ENCODE measurements at places on chromosomes 13 and 19.
A peak's percentile ranks its signal among the peaks of the same experiment; 100 is the strongest.

DNA sequence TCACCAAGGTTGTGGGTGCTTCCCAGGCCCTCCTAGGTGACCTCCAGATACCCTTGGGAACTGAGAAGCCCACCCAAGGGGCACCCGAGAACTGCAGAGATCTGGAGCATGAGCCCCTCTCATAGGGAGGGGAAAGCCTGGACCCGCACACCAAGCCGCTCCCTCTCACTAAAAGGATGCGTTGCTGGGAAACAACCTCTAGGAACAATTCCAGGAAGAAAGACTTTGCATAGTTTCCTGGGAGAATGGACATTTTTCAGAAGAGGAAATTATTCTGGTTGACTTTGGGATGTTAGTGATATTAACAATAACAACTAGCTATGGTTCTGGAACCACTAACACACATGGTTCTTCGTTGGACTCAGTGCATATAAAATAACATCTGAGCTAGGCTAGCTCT lies 64.6 kb downstream of the SLC7A1 start:
- DNase-seq, result no peak

- DNase-seq, result no peak
These were observed 28.1 kb downstream of the RANBP3 start for GRCh38 chr19:5949792-5950305.

DNA sequence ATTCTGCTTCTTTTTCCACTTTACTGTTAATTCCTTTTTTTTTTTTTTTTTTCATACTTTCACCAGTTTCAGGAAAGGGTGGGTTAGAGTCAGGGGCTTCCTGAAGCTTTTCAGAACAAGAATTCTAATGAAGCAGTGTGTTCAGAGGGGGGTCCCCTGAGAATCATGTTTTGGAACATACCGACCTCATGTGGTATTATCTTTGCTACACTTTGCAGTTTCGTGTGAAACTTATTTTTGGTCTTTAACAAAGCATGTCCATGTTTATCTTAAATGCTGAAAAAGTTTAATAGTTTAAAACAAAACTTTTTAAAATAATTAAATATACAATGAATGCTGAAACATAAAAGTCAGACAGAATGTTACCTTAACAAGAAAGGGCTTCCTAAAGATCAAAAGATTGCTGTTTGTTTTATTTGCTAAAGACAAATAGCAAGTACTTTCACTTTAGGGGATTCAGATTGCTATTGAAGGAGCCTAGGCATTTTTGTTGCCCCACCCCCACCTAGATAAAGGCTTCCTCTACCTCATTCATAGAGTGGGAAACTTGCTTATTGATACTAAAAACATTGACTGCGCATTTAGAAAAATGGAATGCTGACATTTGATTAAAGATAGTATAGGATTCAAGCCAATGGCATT lies 21.1 kb upstream of the POMP start:
- no peak for DNase-seq

DNA sequence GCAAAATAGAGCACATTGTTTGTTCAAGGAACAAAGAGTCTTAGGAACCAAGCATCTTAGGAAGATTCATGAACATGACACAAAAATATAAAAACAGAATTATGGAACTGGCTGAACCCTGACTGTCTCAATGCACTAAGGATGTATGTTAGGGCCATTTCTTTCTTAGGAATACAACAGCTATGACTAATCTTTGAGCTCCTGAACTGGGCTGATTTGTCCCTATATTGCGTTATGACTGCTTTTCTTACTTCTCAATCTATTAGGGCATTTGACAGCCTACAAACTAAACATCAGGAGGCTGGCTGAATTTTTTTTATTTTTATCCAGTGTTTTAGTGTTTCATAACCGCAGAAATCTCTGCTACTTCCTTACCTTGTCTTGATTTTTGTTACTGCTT lies 211.2 kb downstream of the OXGR1 start:
- DNase-seq, result no peak

DNA sequence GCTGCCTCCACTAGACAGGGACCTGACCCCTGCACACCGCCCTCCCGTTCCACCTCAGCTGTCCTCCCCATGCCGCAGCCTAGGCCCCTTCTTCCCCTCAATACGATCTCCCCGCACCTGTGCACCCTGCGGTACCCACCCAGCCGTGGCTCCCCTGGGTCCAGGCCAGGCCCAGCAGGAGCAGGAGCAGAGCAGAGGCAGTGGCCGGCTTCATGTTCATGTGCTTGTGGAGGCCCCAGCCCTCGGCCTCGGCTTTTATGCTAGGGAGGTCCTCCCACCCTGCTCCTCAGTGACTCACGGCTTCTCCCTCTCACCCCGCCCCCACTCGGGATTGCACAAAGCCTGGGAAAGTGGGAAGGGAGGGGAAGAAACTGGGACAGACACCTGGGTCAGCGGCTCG lies 11.4 kb upstream of the KRTDAP start:
- no peak for DNase-seq

DNA sequence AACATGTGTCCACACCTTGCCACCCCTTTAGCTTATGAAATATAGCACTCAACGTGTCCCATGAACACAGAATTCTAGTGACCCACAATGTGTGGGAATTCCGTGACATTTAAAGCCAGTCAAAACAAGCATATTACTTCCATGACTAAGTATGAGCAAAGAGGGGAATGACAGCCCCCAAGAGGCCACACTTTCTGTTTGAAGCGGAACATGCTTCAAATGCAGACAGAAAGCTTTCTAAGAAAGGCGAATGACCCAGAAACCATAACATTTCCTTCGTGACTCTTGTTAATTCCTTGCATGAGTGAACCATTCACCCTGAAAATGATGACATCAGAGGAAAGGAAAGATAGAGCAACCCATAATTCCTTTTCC lies 122.0 kb upstream of the FNDC3A start:
- DNase-seq, result no peak

DNA sequence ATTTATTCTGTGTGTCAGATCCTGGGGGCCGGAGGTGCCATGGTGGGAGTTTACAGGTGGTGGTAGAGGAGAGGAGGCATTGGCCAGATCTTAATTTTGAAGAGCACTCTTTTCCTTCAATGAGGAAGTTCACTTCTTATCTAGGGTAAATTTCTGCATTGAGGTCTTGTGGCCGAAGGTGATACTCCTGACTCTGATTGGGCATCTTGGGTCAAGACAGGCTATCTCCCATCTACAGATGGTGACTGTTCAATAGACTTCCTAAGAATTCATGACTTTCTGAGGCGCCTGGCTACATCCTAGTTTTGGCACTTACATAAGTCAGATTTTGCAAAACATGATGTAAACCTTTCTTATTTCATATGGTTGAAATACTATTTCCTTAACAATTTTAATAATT lies 135.2 kb downstream of the SUCLA2 start:
- DNase-seq, result no peak

DNA sequence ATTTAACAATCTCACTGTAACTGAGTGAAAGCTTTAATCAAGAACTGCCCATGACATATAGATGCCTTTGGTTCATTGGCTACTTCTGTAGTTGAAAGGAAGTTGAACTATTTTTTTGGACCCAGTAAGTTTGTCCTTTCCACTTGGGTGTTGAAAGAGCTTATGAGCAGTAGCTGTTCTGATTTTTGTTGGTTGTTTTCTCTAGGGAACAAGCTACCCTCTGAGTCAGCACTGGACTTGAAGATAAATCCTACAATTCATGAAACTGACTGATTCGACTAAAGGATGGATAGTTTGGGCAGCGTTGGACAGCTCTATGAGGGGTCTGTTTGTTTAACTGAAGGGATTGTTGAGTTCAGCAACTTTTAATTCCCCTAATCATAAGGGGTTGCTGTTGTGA lies 101.0 kb downstream of the PAN3 start:
- DNase-seq, result no peak

DNA sequence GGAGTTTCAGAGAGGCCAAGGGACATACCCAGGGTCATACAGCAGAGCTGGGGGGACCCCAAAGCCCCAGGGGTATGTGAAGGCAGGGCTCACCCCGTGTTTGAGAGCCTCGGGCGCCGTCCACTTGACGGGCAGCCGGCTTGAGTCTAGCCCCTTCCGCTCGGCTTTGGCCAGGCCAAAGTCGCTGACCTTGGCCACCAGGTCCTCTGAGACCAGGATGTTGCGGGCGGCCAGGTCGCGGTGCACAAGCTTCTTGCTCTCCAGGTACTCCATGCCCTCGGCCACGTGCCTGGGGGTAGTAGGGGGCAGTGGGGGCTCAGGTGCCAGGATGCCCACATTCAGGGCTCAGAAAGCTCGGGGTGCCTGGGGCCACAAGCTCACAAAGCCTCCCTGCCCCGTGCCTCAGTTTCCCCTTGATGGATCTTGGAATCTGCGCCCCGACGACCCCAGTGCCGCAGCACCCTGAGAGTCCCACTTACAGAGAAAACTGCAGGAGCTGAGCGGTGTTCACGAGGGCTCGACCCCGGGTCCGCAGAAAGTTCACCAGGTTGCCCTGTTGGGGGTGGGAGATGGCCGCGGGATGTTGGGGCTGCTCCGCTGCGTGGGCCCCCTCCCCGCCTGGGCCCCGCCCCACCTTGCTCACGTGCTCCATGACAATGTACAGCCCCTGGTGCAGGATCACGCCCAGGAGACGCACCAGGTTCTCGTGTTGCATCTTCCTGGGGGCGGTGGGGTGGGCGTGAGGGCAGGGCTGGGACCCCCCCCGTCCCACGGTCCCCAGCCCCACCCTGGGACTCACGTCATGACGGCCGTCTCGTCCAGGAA lies 7.1 kb downstream of the MATK start:
- DNase-seq, result no peak

GRCh38 chr13:105446197-105446596 lies 1089.3 kb downstream of the EFNB2 start:
- DNase-seq, result no peak

DNA sequence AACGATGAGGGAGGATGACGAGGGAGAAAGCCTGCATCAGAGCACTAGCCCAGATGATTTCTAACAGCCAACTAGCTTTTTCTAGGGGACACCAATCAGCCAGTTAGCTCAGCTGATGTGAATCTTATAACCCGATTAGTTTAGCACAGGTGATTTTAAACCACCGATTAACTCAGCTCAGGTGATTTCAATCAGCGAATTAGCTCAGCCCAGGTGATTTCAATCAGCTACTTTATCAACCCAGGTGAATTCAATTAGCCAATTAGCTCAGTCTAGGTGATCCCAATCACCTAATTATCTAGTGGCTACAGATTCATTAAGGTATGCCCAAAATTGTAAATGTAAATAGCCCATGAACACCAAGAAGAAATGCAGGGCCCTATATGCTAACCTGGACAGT lies 146.9 kb downstream of the ZNF486 start:
- DNase-seq, result no peak

DNA sequence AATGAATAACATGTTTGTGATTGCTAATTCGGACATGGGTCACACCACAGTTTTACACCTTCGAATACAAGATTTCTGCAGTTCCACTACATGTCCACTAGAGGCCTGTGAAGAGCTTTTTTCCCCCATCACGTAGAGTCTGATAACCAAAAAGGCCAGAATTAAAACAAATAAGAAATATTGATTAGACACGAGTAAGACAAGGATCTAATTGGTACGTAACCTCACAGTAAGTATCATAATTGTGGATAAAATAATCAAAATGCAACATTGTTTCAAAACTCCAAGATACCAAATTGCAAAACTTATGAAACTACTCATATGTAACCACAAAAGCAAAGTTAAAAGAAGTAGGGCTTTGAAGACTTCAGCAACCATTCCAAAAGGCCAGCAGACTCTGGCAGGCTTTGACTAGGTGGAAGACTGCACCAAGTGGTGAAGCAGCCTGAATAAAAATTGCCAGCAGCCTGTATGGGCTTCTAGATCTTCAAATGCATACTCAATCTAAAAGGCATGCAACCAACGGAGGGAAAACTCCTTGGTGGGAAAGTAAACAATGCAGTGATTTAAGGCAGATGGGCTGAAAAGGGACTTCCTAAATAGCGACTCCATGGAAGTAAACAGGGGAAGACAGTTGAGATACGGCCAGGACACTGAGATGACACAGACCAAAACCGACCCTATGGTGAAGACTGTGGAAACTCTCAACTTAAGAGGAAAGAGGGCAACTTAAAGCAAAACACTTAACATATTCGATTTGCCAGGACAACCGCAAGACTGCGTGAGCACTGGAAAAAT lies 56.7 kb downstream of the STARD13 start:
- DNase-seq, result peak; percentile 49

DNA sequence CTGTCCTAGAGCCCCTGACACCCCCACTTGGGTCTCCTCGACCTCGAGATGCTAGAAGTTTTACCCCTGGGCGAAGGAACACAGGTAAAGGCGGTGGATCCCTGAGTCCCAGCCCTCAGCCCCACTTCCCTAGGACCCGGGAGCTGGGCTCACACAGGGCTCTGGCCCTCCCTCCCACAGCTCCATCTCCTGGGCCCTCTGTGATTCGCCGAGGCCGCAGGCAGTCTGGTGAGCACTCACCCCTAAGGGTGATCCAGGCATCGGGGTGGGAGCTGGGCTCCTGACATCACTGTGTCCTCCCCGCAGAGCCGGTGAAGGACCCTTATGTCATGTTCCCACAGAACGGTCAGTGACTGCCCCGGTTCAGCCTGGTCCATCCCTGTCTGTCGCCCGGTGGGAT lies 8.3 kb downstream of the PLEKHG2 start:
- DNase-seq, result no peak

GRCh38 chr19:12779162-12779993 lies 4.0 kb upstream of the HOOK2 start:
- no peak for DNase-seq

GRCh38 chr19:15323496-15324235 lies 8.7 kb downstream of the BRD4 start:
- DNase-seq, result no peak

- no peak for DNase-seq
These were observed 418.3 kb downstream of the DIAPH3 start for GRCh38 chr13:59745392-59745788.

- peak; percentile 38 for DNase-seq
These were observed 34.7 kb upstream of the ESD start for GRCh38 chr13:46831588-46832194.

Measured in HEK293T (cell line).